ENCODE measurements at places on chromosomes 6 and 20.

DNA sequence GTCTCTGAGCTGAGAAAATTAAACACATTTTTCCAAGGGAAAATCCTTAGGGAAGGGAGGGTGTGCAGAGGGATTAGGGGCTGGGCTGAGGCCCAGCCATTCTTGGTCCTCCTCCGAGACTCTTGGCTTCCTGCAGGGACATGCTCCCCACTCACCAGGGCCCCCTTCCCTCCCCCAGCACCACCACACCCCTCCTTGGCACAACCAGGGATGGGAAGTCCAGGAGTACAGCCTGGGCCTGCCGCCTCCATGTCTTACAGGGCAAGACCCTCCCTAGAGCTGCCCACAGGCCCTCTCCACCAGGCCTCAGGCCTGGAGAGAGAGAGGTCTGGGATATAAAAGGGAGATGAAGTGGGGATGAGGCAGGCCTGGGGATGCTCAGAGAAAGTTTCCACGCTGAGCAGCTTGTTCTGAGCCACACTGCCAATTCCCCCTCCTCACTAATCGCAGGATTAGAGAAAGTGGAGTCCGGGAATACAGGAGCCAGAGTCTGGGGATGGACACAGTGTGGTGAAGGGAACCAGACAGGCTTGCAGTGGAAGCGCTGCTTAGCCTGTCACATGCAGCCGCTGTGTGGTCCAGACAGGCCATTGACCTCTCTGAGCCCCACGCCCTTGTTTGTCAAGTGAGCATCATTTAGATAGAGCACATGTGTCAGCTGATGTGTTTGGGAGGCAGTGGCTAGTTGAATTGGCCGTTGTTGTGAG is 105.5 kb downstream of the MRPL14 start:
- DNase-seq: no peak

DNA sequence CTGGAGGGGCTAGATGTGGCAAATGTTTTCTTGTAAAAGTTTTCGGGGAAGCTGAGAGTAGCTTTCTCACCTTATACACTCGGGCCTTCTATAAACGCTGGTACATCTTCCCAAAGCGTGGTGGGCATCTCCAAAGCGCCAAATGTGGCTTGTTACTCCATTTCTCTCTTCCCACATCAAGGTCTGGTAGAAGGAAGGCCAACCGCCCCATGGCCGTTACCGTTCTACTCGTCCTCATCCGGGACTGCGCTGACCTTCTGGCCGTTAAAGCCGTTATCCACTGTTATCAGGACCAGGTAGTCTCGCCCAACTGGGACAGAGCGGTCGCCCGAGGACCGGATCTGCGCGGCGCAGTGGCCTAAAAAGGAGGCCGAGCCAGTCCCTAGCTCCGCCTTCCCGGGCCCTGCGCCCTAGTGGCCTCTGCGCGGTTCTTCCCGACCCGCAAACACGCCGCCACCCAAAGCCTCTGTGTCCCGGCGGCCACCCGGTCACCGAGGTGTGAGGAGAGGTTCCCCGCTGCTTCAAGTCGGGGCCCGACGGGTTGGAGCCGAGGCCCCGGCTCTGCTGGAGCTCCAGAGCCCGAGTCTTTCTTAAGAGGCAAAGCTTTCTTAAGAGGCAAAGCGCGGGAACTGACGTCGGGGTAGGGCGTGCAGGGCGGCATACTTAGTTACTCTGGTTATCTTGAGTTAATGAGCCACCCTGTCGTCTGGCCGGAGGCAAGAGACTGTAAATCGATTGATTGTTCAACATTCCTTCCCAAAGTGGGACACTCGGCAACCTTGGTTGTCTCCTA is 90.5 kb downstream of the GPX5 start:
- no peak for DNase-seq

- DNase-seq: no peak
Measured at GRCh38 chr6:401239-401993, 9.9 kb downstream of the IRF4 start.

DNA sequence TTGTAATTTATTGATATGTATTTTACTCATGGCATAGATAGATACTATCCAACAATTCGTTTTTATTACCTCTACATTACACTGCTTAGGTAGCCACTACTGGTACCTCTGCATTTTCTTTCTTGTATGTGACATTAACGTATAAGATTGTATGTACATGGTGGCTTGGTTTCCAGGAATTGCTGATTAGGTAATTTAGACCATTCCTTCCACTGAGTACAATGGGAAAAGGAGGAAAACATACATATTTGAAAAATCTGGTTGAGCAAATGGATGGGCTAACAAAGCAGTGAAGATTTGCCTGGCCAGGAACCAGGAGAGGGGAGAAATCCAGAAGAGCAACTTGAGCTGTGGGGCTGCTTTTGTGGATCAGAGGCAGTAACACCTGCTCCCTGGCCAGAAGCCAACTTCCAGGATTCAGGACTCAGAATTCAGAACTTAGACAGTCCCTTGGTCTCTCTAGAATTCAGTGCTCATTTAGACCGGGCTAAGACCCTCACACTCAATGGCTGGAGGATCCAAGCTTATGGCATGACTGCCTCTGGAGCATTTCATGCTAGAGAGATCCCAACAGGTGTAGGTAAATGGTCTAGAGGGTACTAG is 17.9 kb upstream of the MICB start:
- no peak for DNase-seq

GRCh38 chr6:112221981-112222852 is 32.1 kb downstream of the LAMA4 start:
- DNase-seq: no peak
